Stimulated activated CD4-positive, alpha-beta T cell treated with anti-CD3 and anti-CD28 coated beads, Interleukin-1b, Interleukin-23, amount 100 ng/mL, for 1 hour (primary cell): ENCODE measurements at places on chromosomes 1 and 21.
A peak's percentile ranks its signal among the peaks of the same experiment; 100 is the strongest.

- DNase-seq, result no peak
Measured at GRCh38 chr21:43306911-43307676, 119.8 kb downstream of the SIK1 start.

GRCh38 chr1:22883406-22883805 lies 89.3 kb downstream of the LACTBL1 start:
- DNase-seq, result no peak

DNA sequence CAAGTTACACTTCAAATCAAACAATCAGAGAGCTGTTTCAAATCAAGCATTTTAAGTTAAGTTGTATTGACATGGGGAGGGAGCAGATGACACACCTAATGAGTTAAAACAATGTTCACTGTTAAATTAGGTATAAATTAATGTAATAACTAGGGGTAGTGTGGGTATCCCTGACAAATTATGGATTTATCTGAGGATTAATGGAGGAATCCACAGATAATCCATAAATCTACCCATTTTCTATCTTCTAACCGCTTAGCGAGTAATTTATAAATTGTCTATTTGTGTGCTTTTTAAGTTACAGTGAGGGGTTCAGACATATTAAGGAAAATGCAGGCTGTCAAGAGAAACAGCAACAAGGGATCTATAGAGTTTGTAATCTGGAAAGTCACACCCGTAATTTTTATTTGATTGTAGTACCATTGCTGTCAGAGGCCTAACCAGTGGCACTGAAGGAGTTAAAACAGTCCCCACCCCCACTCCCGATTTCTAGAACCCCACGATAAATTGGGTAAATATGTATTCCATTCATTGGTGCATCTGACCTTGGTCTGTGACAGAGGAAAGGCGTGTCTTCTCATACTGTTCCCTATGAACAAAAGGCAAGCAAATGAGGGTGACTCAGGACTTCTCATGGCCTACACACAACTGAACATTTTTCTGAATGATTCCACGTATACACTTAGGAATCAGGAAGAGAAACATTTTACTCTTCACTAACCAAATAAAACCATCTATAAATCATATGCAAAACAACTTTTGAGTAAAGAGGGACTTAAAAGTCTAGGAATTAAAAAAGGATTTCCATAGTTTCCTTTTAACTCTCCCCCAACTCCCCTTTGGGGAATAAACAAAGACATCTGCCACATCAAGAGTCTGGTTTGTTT lies 7.4 kb downstream of the IRF2BP2 start:
- DNase-seq, result no peak

DNA sequence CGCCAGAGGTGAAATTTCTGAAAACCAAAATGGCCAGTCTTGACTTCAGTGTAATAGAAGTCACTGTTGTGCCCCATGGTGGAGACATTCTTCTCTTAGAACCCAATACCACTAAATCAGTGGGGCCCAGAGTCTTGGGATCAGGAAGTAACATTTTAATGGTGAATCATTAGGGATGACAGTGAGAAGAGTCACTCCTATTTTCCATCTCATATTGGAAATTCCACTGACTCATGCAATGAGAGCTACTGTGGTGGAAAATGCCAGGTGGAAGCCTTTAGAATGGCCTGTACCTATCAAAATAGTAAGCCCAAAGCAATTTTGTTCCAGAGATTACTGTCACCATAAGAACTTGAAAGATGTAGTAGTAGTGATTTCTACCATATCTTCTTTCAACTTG lies 20.6 kb upstream of the PPM1J start:
- DNase-seq, result no peak

DNA sequence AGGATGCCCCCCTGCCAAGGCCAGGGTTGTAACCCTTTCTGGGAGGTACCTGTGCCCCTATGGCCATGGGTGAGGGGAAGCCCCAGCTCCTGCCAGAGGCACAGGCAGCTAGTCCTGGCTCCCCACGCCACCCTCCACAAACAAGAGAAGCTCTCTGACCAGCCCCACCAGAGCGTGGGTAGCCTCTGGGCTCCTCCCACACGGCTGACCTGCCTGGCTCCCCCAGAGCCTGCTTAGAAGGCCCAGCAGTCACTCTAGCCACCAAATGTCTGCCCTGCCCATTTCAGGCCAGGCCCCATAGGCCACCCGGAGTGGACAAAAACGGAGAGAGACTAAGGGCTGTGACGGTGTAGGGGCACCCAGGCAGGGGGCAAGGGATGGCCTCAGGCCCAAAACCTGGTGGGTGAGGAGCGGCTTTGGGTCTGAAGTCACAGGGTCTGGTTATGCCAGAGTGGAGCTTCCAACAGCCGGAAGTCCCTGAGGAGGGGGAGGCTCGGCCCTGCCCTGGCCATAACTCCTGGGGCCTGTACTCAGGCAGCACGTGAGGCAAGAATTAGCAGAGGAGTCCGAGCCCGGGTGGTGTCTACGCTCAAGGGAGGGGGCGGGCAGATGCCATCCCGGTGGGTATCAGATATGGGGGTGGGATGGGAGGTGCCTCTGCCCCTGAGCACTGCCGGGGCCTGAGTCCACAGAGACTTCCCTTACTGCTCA lies 155.4 kb downstream of the CASZ1 start:
- no peak for DNase-seq

DNA sequence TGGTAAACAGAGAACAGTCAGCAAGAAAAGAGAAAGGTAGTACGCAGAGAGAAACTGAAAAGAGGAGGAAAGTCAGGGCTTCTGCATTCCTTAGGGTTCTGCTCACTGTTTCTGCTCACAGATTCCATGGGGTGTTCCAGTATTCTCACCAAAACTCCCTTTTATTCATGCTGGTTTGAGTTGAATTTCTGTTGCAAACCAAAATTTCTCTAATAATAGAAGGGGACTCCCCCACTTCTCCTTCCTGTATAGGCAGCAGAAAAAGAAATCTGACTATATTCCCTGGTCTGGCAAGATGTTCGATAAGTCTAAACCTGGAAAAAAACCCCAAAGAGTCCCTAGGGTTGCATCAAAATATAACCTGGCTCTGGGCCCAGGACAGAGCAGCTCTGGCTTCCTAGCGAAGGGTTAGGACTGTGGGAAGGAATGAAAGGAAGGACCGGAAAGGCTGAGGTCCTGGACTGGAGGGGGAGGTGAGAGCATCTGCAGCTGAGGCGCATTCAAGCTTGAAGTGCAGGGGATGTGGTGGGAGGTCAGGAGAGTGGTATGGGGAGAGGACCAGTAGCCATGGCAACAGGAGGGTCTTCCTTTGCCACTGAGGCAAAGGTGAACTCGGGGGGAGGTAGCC lies 18.8 kb upstream of the RGS16 start:
- no peak for DNase-seq

DNA sequence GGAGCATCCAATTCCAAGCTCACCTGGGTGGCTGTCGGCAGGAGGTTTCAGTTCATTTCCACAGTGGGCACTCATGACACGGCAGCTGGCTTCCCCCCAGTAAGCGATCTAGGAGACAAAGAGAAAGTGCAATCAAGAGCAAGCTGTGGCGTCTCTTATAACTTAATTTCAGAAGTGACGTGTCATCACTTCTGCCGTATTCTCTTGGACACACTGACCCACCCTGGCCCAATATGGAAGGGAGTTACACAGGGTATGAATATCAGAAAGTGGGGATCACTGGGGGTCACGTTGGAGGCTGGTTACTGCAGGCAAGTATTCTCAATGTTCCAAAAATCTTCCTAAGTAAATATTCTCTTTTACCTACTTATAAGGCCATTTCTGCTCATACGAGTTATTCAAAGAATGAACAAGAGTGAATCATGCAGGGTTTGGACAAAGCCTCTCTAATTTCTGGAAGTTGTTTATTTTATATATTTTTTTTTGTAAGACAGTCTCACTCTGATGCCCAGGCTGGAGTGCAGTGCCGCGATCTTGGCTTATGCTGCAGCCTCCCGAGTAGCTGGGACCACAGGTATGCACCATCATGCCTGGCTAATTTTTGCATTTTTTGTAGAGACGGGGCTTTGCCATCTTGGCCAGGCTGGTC lies 46.5 kb upstream of the GREM2 start:
- DNase-seq, result no peak

GRCh38 chr1:30947212-30947611 lies 38.7 kb upstream of the SDC3 start:
- DNase-seq, result no peak

GRCh38 chr21:29233611-29234540 lies 64.8 kb upstream of the BACH1 start:
- no peak for DNase-seq

DNA sequence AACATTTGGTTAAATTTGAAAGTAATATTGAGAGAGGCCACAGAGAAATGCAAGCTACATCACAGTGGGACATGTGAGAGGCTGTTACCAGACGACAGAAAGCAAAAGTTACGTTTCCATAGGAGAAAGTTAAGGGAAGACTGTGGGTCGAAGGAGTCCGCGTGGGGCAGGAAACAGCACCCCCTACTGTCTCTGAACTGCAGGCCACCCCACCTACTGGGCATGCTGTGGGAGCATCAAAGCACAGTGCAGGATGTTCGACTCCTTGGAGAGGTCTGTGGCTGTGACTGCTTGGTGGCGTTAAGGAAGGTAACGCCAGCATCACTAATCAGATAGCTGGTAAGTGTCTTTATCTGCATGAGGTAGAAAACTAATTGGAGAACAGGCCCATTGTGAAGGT lies 123.9 kb downstream of the PTBP2 start:
- peak; percentile 1 for DNase-seq

GRCh38 chr1:38201431-38201830 lies 154.8 kb upstream of the POU3F1 start:
- DNase-seq, result no peak

- DNase-seq, result no peak
Measured at GRCh38 chr1:110321846-110322245, 17.3 kb upstream of the RBM15 start.

DNA sequence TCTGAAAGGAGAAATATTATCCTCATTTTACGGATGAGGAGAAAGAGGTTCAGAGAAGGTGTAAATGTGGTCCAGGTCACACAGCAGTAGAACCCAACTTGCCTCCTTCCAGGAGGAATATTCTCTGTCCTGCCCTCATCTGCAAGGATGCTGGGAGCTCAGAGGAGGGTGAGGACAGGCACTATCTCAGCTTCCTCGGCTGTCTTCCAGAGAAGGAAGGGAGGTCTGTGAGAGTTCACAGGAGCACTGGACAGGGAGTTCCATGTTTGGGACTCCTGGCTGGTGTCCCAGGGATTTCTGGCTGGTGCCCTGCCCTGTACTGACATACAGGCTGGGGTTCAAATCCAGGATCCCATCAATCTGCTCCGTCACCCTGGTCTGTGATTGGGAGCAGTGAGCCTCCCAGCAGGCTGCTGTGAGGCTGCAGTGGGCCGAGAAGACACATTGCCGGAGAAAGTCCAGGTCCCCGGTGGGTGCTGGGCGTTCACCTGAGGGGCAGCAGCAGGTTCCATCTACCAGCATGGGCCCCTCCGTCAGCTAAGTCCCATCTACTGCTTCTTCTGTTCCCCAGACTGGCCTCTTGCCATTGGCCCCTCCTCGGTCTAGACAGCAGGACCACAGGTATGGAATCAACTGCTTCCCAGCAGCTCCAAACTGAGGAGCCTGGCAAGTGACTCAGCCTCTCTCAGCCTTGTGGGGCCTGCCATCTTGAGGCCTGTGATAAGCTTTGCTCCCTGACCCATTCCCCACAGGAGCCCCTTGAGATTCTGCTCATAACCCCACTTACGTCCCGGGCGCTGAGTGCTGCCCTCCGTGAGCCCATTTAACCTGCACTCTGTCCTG lies 8.5 kb upstream of the BSND start:
- no peak for DNase-seq

- DNase-seq, result no peak
Measured at GRCh38 chr1:20321573-20321972, 30.9 kb downstream of the VWA5B1 start.

- DNase-seq, result peak; percentile 59
Measured at GRCh38 chr1:109739738-109740614, 862 bp downstream of the GSTM3 start.

DNA sequence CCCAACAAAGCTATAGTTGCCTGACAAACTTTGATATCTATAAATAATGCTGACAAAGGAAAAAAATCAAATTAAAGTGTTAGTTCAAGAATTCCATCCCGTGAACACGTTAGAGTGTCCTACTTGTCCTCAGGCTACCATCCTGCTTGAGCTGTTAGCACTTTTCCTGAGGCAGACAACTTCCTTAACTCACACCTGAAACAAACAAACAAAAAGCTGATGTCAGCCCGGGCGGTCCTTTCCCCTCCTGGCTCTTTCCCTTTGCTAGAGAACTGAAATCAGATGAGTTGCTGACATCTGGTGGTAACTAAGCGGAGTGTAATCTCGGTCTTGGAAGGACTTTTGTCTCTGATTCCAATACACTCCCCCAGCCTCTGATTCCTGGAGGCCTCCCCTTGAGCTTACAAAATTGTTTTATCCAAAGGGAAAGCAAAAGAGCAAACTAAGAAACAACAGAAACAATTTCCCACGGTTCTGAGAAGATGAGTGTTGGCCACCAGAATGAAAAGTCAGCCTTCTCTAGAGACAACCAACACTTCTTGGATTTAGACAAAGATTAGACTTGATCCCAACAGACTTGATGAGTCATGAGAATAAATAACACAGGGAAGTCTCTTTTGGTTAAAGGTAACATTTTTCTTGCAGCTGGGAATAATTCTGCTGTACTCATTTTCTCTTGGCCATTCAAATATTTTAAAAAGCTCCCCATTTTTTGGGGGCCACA lies 135.4 kb downstream of the PROX1 start:
- peak; percentile 1 for DNase-seq

DNA sequence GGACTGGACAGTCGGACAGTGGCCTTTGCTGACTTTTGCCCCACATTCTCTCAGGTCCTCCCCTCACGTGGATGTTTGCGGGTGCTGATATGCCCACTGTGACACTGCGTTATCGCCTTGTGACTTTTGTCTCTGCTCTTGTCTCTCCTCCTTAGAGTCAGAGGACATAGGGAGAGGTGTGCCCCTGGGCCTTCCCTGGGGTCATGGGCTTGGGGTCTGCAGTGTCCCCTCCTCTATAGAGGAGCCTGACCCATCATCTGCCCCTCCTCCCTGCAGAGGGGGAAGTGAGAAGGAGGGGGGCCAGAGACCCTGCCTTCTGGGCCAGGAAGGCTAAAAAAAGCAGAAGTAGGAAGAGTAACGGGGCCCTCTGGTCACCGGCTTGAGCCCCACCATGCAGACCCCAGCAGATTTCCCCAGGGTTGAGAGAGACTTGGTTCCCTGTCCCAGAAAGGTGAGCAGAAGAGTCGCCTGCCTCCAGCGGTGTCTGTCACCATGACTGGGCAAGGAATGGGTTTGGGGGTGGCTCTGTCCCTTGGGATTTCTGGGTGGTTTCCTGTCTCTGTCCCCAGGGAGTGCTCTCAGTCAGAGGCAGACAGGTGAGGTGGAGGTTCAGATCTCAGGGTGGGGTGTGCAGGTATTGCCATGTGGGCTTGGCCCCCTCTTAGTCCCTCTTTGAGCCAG lies 13.3 kb downstream of the RPS6KA1 start:
- DNase-seq, result no peak

DNA sequence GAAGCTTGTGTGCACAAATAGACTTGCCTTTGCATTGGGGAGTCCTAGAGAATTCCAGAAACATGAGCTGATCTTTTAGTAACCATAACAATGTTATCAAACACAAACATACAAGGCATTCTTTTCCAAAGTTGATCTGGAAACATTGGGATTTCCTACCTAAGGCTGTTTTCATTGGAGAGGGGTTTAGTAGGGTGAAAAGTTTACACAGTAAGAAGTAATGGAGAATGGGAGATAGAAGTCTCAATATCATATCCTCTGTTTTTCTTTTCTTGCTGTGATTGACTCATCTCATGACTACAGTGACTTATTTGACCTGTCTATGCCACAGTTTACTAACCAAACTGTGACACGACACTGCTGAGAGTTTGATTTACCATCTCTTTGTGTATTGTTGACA lies 65.6 kb upstream of the PLA2G4A start:
- no peak for DNase-seq

- DNase-seq, result no peak
Measured at GRCh38 chr1:47805018-47805417, 192.2 kb downstream of the TRABD2B start.

GRCh38 chr1:29868096-29868495 lies 631.8 kb downstream of the PTPRU start:
- DNase-seq, result no peak
